A549 treated with Mapracorat at 1 μM for 4 hours (cell line): ENCODE measurements at places on chromosomes 16 and 17. TPM values are rescaled to one million over a fixed set of nuclear protein-coding genes. Genes with fewer than 3 reads are reported as not detected.

The OR1E1 gene
- not detected in 5 replicates for total RNA-seq

The CALCOCO2 gene
- total RNA-seq, result 59.2 to 91.7 TPM (median 79.1 TPM) in 5 replicates

The CDRT15 gene
- total RNA-seq, result not detected in 5 replicates

The PRM2 gene
- not detected in 5 replicates for total RNA-seq

The AGRP gene
- total RNA-seq, result not detected in 5 replicates

The TCAP gene
- 0.74 to 1.4 TPM (median 0.90 TPM) in 5 replicates for total RNA-seq

The IRX6 gene
- not detected in 5 replicates for total RNA-seq

The DBNDD1 gene
- total RNA-seq, result 47.5 to 63.7 TPM (median 58.7 TPM) in 5 replicates

The PRR29 gene
- 0.55 to 1.2 TPM (median 0.66 TPM) in 5 replicates for total RNA-seq

The SPHK1 gene
- total RNA-seq, result 35.7 to 54.0 TPM (median 44.8 TPM) in 5 replicates

The TOM1L1 gene
- 34.4 to 41.2 TPM (median 38.0 TPM) in 5 replicates for total RNA-seq

The TMEM88 gene
- 0.33 to 1.1 TPM (median 0.63 TPM) in 5 replicates for total RNA-seq

The OR1D2 gene
- not detected in 5 replicates for total RNA-seq

The IFI35 gene
- 18.7 to 21.2 TPM (median 18.8 TPM) in 5 replicates for total RNA-seq

The TELO2 gene
- 21.9 to 44.1 TPM (median 39.5 TPM) in 5 replicates for total RNA-seq

The BEAN1 gene
- 3.7 to 6.7 TPM (median 4.6 TPM) in 5 replicates for total RNA-seq

The SRCIN1 gene
- total RNA-seq, result 1.3 to 2.9 TPM (median 2.4 TPM) in 5 replicates

The KRT28 gene
- not detected in 5 replicates for total RNA-seq
